ENCODE measurements at places on chromosomes 3 and 15.

- DNase-seq = no peak
Measured at GRCh38 chr3:177468816-177469215, 271.5 kb upstream of the TBL1XR1 start.

- DNase-seq = no peak
Measured at GRCh38 chr3:133944181-133944580, 48.5 kb upstream of the RAB6B start.

DNA sequence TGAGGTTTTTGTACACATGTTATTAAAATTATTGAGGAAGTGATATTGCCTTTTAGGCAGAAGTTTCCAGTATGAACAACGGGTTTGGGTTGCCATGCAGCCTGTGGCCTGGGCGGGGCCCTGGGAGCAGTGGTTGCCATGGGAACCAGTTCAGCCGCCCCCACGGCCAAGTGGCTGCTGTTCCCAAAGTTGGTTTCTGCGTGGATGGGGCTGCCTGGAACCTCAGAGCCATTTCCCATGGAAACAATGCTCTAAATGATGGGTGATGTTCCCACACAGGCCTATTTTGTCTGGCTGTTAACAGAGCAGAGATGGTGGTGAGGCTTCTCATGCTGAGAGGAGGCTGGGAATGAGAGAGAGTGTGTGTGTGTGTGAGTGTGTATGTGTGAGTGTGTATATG lies 19.5 kb downstream of the MRAS start:
- DNase-seq = no peak

DNA sequence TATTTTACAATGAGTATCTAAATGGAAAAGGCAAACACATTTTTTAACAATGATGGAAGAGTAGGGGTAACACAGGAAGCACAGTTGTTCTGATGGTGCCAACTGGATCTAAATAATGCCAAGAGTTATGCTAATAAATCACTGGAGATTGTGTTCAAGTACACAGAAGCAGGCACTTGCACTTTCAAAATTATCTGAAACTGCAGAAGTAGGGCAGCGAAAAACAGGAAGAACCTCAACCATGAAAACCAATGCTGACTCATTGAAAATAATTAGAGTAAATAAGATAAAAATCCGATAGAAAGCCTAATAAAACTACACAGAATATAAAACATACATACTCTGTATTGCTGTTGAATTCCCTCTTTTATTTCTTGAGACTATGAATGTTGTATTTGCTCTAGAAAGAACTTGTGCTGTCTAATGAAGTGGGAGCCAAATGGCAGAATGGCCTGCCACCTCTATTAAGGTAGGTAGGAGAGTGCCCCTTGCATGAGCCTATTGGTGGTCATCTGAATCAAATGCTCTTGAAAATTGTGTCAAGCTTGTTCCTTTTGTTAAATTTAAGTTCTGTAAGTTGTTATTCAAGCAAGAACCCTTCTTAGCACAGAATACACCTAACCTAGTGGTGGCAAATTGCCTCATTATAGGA lies 93.7 kb downstream of the ABI3BP start:
- no peak for DNase-seq

- DNase-seq = no peak
Measured at GRCh38 chr3:50212502-50212901, 7.4 kb downstream of the SLC38A3 start.

DNA sequence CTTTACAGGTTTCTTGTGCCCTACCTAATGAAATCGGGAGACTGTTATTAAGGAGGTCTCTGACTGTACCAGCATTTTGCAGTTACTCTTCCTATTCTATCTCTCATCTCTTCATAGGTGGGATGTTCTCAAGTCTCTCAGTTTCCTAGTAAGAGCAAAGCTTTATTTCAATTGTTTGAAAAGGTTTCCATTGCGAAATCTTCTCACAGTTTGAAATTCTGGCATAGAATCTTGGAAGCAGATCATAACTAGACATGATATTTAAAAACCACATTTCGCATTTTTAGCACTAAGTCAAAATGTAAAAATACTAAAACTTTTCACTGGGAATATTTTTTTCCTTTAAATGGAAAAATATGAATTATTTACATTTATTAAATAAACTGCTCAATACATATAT lies 1311.4 kb downstream of the ROBO2 start:
- DNase-seq = no peak

GRCh38 chr3:149494022-149494758 lies 19.7 kb downstream of the TM4SF4 start:
- peak; percentile 65 for DNase-seq

DNA sequence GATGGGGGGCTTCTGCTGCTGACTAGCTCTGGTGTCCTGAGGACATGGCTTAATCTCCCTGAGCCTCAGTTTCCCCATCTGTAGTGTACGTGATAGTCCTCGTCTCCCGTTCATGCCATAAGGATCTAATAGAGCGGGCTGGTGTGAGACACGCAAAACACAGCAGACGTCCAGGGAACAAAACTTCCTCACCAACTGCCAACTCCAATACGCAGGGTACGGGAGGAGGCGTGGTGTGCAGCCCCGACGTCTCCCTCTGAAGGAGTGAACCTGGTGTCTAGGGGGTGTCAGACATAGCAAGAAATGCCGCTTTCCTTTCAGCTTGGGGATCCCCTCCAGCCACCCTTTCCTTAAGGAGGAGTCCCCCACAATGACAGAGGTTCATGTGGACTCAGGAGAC lies 55.0 kb downstream of the SMAD6 start:
- no peak for DNase-seq

DNA sequence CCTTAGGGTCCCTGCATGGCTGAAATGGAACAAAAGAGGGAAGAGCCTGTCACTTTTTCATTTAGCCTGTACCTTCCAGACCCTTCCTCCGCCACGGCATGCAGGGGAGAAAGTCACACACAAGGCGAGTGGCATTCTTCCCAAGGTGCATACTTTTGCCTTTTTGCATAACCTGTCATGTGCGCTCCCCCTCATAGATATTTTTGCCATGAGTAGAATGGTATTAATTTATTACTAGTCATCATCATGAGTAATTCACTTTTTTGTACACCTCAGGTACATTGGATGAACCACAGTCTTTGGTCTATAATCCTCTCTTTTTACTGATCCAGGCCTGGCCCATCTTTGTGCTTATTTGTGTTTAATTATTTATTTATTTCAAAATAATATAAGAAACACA lies 8.9 kb upstream of the BUB1B start:
- no peak for DNase-seq

DNA sequence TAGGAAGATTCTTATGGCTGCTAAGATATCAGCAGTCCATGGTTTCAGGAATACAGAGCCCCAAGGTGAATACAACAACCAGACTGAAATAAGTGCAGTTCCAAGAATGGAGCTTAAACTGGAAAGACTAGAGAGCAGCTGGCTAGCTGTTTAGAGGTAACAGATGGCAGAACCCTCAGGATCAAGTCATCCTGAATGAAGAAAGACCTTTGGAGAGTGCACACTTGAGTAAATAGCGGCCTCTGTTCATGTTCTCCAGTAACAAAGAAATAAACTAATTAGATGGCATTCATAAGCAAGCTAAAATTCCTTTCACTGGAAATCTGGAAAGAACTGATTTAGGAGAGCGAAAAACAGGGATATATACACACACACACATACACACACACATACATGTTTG lies 968.4 kb downstream of the FHIT start:
- no peak for DNase-seq

- peak; percentile 76 for DNase-seq
Measured at GRCh38 chr15:78072080-78072892, 5.2 kb downstream of the TBC1D2B start.

All from colonic mucosa (tissue), 4 donors.